Heart left ventricle (tissue), 16 donors: ENCODE measurements at places on chromosomes 2 and 18.

DNA sequence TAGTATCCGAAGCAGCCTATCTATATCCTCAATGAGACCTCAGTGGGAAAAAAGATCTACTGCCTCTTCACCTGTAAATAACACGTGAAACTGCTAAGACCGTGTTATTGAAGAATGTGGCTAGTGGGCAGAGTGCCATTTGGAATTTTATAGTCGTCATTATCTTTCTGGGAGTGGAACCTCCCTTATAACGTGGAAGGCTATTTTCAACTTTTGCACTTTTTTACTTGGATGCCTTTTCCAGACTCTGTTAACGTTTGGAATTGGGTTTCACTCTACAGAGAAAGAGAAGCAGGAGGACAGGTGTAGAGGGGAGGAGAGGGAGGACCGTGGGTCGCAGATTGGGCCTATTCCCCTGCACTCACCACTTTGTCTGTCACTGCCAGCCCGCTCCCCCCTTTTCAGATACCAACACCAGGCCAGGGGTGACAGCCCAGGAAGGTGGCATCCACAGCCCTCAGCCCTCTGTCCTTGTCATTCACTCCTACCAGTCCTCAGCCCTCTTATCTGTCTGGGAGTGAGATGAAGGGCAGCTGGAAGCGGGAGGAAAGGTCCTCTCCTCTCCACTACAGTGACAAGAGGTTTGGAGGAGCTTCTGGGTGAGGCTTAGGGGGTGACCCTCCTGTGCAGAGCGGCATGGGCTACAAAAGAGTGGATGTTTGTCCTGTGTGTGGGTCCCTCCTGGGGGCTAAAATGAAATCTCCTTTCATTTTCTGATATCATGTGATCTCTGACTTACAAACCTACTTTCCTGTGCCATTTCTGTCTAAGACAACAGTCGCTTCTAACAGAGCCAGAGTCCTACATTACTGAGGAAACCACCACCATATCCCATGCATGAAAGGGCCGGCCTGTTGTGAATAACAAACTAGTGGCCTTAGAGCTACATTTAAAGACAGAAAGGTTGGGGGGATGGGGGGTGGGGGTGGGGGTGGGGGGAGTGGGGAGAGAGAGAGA lies 23.9 kb upstream of the CEP68 start:
- DNase-seq, result no peak

- peak; percentile 2 for DNase-seq
Observed at GRCh38 chr2:120887320-120887697, 151.6 kb downstream of the GLI2 start.

- no peak for DNase-seq
Observed at GRCh38 chr18:31614044-31614443, 22.4 kb downstream of the TTR start.

GRCh38 chr2:105078906-105079495 lies 41.1 kb downstream of the MRPS9 start:
- no peak for DNase-seq

DNA sequence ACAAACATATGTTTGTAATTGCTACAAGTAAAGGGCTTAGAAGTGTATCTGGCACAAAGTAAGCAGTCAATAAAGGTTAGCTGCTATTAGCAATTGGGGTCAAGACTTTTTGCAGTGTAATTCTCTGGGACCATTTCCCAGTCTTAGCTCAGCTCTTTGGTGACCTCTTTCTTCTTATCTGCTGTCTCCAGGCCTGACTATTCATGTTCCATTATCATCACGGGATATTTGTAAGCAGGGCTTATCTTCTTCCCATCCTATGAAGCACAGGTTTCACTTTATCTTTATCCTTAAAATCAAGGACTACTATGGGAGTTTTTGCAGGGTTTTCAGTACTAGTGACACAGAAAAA lies 131.7 kb downstream of the DOCK10 start:
- no peak for DNase-seq
